ENCODE measurements at places on chromosomes 4 and X. TPM values are rescaled to one million over a fixed set of nuclear protein-coding genes. Genes with fewer than 3 reads are reported as not detected.

Gene FAM120C
- total RNA-seq = 12.5 TPM

Gene STOX2
- 5.9 TPM for total RNA-seq

Gene COL4A6
- total RNA-seq = 1.3 TPM

Gene MEPE
- total RNA-seq = not detected

Gene RBMXL3
- total RNA-seq = not detected

Gene ZMAT1
- total RNA-seq = 14.9 TPM

Gene ADAM29
- total RNA-seq = not detected

Gene DCAF12L1
- total RNA-seq = 0.49 TPM

Gene NXF2B
- not detected for total RNA-seq

DNA sequence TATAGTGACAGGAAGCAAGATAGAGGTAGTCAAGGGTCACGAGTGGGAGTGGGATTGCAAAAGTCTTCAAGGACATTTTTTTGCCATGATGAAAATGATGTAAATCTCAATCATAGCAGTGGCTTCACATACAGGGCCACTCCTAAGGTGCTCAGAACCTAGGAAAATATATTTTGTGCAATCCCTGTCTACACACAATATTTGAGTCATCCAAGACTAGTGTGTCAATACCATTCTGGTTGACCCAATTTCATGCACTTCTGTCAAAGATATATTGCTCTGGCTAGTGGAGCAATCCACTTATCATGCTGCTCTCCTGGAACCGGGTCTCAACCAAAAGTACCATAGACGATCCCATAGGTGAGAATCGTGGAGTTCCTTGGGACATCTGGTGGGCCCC, 24.2 kb upstream of the XPNPEP2 start:
- H3K27me3 ChIP-seq = no peaks in the 10 kb centered on the region
- DNase-seq = no peak
- no peak overlapping the region for H3K4me3 ChIP-seq
- no peaks in the 10 kb centered on the region for H3K36me3 ChIP-seq

- no peaks in the 10 kb centered on the region for H3K4me1 ChIP-seq
- no peak for DNase-seq
- no peaks in the 10 kb centered on the region for H3K27me3 ChIP-seq
- H3K27ac ChIP-seq = peak overlapping the region; percentile 7
- H3K36me3 ChIP-seq = no peaks in the 10 kb centered on the region
- no peak overlapping the region for H3K4me3 ChIP-seq
Observed at GRCh38 chrX:42096265-42096920, 173.0 kb upstream of the CASK start.

DNA sequence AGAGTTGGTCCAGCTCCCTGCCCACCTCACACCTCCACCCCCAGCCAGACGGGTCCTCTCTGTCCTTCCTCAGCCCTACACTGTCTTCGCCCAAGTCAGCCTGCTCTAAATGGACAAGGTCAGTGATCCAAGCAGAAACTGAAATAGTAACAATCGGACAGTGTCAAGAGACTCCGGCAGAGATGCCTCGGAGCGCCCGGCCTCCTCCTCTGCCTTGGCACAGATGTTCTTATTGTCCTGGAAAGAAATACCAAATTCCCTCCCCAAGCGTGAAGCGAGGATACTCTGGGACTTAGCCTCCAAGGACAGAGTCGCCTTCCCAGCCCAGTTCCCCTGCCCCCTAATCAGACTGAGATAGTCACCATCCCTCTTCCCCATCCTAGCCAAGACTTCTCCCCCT, 28.5 kb downstream of the UTP14A start:
- no peaks in the 10 kb centered on the region for H3K36me3 ChIP-seq
- H3K4me3 ChIP-seq = no peak overlapping the region
- DNase-seq = no peak
- H3K27ac ChIP-seq = no peak overlapping the region
- no peaks in the 10 kb centered on the region for H3K27me3 ChIP-seq

- H3K27me3 ChIP-seq = no peaks in the 10 kb centered on the region
- no peak overlapping the region for H3K27ac ChIP-seq
- no peak overlapping the region for H3K4me3 ChIP-seq
Observed at GRCh38 chrX:1389181-1389992, 2.5 kb downstream of the SLC25A6 start.

DNA sequence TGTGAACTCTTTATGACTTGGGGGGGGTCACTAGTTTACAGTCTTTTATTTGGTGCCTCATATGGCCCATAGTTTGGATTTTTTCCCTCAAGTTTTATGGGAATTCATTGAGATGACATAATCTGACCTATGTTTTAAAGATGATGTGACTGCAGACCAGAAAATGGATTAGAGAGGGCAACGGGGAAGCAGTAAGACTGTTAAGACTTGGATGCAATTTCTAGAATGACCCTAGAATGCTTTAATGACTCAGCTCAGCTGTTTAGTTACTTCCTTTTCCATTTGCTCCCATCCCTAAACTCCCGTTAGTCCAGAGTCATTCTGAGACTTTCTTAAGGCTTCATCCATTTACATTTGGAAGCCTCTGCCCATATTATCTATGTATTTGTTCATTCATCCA, 59.9 kb upstream of the PDGFRA start:
- H3K4me3 ChIP-seq = no peak overlapping the region
- DNase-seq = no peak
- no peaks in the 10 kb centered on the region for H3K27me3 ChIP-seq
- H3K27ac ChIP-seq = no peak overlapping the region
- H3K4me1 ChIP-seq = peaks cover 29% of the 10 kb centered on the region
- H3K36me3 ChIP-seq = no peaks in the 10 kb centered on the region

GRCh38 chr4:80237992-80238391, 28.5 kb upstream of the FGF5 start:
- H3K36me3 ChIP-seq = no peaks in the 10 kb centered on the region
- H3K27me3 ChIP-seq = no peaks in the 10 kb centered on the region
- no peak overlapping the region for H3K27ac ChIP-seq
- H3K4me1 ChIP-seq = no peaks in the 10 kb centered on the region
- no peak for DNase-seq

DNA sequence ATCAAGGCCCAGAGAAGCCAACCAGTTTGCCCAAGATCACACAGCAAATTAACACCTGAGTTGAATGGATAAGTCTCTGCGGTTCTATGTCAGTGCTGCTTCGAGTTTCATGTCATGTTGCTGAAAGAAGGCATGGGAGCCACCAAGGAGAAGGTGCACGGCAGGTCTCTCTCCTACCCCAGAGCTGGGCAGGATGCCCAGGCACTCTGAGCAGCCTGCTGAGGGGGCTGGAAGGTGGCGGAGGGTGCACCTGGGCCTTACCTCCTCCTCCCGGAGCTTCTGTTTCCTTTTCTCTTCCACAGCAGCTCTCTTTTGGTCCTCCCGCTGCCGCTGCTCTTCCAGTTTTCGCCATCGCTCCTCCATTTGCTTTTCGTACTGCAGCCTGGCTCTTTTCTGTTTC, 53.6 kb downstream of the MAP7D2 start:
- H3K36me3 ChIP-seq = no peaks in the 10 kb centered on the region
- H3K27ac ChIP-seq = no peak overlapping the region
- no peaks in the 10 kb centered on the region for H3K27me3 ChIP-seq
- DNase-seq = no peak

DNA sequence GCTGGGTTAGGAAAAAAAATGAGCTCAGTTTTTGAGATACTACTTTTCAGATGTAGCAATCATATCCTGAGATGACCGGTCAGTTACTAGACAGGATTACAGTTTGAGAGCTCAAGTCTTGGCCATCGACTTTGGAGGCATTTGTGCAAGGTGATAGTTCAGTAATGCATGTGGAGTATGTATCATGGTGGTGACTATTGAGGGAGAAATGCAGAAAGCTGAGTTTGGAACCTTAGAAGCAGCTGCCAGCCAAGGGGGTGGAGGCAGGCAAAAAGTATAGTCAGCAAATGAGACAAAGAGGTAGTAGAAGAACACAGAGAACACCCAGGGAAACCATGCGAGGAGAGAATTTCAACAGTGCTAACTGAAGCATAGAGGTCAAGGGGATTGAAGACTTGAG, 48.7 kb upstream of the SLC4A4 start:
- H3K4me3 ChIP-seq = no peak overlapping the region
- no peaks in the 10 kb centered on the region for H3K27me3 ChIP-seq
- DNase-seq = no peak
- H3K36me3 ChIP-seq = no peaks in the 10 kb centered on the region
- no peak overlapping the region for H3K27ac ChIP-seq
- H3K4me1 ChIP-seq = peaks cover 13% of the 10 kb centered on the region

All from thoracic aorta (tissue), 2 donors.